ENCODE measurements at places on chromosomes 11 and 22.

DNA sequence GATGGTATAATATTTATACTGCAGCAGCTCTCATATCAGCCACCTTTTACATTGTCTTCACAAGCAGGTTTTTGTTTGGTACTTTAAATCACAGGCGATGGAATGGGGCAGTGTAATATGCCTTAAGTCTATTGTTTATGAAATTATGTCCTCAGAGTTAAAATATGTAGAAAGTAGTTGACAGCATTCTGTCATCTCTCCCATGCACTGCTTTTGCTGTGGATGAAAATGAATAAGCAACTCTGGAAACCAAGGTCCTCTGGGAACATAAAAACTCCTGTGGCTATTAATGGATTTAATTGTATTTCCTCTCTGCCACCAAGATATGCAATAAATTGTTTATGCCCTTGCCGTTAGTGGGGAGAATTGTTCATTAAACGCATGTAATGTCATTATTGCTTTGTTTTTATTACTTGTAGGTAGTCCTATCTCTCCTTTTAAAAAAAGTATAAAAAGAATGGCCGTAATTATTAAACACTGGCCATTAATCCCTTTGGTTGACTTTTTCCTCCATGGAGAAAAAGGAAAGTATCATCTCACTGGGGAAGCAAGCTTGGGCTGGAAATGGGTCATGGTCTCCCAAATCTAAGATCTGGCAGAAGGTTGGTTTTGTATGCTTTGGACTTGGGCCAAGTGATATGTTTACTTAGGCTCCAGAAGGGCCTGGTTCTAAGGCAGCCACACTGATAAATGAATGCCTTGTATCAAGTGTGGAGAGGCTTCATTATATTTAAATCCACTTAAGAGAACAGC lies 13.1 kb downstream of the PACS1 start:
- no peak for DNase-seq

DNA sequence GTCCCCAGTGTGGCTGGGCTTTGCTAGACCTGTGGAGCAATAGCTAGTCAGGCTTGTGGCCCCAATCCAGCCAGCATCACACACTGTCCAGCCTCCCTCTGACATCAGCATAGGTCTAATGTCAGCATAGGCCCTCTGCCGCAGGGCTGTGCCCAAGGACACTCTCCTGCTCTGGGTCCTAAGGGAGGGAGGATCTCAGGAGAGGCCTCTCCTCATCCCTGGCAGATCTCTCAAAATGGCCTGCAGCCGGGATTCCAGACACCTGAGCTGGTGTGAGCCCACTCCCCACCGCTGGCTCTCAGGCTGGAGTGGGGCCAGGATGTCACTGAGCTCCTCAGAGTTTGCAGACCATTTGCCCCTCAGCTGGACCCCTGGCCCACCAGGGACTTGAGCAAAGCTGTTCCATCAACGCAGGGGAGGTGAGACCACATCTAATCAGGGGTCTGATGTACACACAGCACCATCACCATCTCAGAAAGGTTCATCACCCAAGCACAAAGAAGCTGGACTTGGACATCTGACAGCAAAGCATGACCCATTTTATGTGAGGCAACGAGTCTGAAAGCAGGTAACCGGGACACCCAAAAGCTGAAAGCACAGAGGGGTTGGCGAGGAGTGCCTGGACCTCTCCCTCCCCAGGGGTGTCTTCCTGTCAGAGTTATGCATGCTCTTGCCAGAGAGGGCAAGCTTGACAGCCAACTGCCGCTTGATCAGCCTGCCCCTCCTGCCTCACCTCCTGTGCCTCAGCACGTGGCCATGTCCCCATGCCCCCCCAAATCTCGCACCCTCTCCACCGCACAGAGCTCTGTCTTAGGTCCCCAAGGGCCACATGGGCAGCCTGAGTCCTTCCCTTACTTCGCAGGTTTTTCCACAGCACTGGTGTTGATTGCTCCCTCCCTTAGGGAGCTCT lies 69.7 kb upstream of the SEPTIN5 start:
- no peak for DNase-seq

DNA sequence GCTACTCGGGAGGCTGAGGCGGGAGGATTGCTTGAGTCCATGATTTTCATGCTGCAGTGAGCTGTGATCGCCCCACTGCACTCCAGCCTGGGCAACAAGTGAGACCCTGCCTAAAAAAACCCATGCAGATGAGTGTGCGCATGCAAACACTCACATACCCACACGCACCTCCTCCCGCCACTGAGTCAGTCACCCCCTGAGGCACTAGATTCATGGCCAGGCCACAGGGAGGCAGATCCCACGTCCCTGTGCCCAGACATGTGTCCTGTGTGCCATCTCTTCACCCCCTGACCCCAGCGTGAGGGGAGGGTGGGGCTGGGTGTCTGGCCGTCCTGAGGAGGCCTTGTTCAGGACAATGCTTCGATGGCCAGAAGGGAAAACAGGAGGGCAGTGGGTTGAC lies 15.5 kb downstream of the RELT start:
- DNase-seq, result no peak

DNA sequence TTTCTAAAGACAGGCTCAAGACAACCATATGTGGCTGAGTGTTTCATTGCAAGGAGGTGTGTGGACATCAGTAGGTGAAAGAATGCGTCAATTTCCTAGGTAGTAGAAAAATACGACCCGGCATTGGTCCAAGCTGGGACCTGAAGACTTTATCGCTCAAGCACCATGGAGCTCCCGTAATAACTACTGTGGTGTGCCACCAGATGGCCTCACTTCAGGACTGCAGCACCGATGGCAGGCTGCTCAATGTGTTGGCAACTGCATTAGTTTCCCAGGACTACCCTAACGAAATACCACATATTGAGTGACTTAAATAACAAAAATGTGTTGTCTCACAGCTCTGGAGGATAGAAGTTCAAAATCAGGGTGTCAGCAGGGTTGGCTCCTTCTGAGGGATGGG lies 72.4 kb upstream of the FAT3 start:
- no peak for DNase-seq

- peak; percentile 12 for DNase-seq
Measured at GRCh38 chr11:18791207-18791968, at the start of gene PTPN5. Gene PTPN5 (minus strand): TSS chr11:18791798. CDS start chr11:18771958, 19,840 bp downstream.

GRCh38 chr11:48019217-48019584 lies 38.8 kb downstream of the PTPRJ start:
- DNase-seq, result peak; percentile 59

GRCh38 chr11:130813638-130814037 lies 102.6 kb downstream of the SNX19 start:
- DNase-seq, result no peak

GRCh38 chr11:134100171-134100570 lies 31.3 kb downstream of the JAM3 start:
- DNase-seq, result no peak

GRCh38 chr11:74571062-74571399 lies 21.4 kb upstream of the POLD3 start:
- DNase-seq, result no peak

DNA sequence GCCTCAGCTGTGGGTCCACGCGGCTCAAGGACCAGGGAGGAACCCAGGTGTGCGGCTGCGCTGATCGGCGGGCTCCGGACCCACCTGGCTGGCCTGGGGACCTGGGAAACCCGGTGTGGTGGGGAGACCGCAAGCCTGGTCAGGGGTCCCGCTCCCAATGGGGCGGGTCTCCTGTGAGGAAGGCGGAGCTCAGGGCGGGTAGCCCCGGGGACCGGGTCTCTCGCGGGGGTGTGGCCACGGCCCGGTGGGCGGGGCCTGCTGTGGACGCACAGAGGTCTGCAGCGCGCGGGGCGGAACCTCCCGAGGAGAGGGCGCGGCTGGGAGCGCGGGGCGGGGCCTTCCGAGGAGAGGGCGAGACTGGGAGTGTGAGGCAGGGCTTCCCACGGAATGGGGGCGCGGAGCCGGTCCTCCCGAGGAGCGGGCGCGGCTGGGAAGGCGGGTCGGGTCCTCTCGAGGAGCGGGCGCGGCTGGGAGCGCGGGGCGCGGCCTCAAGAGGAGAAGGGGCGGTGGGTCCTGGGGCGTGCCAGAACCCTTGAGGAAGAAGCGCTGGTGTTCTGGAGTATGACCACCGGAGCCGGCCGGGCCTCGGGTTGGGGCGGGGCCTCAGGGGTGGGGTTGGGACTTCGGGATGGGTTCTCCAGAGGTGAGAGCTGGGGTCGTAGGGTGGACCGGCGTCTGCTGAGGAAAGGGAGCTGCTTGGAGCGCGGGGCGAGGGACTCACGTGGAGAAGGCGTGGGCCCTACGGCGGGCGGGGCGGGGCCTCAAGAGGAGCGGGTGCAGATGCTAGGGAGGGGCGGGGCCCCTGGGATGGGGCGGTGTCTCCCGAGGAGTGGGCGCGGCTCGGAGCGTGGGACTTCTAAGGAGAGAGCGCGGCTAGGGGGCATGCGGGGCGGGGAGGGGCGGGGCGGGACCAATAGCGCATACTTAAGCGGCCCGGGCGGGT lies 20.8 kb downstream of the DGCR6L start:
- peak; percentile 66 for DNase-seq

DNA sequence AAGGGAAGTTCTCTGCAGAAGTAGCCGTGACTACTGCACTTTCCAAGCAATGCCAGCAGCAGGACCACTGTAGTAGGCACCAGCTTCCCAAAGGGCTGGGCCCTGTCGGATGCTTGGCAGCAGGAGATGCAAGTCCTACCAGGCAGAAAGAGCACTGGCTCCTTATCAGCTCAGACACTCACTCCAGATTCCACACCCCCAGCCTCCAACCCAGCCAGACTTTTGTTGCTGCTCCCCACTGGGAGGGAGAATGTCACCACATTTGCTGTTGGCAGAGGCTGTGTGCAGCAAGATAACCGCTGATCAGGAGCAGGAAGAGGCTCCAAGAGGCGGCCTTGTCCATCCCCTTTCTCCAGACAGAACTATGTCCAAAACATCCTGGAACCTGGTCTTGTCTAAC lies 118.7 kb downstream of the C11orf58 start:
- DNase-seq, result no peak

- DNase-seq, result no peak
Measured at GRCh38 chr11:128563942-128564641, 23.3 kb downstream of the ETS1 start.

DNA sequence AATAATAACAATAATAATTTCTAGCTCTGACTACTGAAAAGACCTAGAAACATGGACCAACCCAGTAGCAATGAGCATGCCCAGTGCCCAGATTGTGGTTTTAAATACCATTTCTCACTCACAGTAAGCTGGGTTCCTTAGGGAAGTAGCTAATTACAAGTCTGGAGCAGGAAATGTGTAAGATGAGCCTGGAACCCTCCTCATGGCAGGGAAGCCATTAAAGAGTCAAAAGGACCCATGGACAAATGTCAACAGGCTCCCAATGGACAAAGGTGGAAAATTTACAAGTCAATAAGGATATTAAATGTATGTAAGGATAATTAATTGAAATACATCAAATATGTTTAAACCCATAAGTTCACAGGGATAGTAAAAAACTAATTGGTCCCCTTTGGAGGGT lies 10.6 kb upstream of the CSNK2A3 start:
- no peak for DNase-seq

GRCh38 chr22:36806835-36807234 lies 10.0 kb downstream of the PVALB start:
- no peak for DNase-seq

DNA sequence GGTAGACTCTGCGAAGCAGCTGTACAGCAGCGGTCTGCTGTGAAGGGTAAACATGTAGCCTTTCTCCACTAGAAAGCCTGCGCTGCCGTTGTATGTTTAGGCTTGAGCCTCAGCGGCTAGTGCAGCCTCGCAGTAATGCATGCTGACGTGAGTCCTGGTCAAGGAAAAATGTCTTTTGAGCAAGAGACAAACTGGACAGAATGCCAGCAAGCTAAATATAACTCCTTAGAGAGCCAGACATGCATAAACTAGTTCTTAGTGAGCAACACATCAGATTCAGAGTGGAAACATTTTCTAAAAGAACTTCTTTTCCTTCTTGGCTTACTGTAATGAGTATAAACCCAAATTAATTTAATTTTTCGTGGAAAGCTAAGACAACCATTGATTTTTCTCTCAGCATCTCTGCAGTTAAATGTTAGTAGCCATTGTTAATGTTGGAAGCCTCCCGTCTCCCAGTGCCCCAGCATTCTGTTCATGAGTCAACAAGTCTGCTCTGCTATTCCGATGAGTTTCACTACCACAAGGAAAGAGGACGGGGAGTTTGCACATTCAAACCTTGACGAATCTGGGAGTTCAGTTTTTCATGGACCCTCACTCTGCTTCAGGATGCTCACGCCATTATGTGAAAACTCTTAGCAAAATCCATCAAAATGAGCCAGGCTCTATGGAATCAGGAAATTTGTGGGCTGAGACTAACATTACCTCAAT lies 51.4 kb downstream of the JAM3 start:
- DNase-seq, result peak; percentile 72

DNA sequence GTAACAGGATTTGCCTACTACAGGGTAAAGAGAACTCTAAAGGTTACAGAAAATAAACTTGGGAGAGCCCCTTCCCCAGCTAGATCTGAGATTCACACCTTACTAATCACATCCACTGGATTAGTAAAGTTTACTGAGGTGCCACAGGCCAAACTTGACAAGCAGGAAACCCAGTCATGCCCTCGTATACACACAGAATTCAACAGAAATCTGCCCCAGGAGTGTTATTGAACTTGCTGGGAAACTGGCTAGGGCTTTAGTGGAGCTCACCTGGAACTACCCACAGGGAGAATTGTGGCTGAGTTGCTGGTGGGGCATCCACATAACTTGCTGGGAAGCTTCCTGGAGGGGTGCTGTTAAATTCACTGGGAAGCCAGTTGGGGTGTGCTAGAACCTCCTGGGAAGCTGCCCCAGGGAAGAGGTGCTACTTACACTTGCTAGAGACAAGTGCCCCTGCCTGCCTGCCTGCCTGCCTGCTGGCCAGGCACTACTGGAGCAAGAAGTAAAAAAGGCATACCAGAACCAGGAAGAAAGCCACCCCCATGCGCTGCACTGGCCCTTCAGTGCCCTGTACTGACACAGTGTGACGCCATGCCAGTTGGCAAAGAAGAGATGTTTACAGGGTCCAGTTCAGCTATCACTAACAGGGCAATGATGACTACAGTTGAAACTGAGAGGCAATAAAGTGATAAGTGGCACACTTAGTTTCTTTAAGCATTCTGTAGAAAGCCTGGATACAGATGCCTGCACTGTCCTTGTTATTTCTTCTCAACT lies 106.5 kb downstream of the ALX4 start:
- DNase-seq, result peak; percentile 2

DNA sequence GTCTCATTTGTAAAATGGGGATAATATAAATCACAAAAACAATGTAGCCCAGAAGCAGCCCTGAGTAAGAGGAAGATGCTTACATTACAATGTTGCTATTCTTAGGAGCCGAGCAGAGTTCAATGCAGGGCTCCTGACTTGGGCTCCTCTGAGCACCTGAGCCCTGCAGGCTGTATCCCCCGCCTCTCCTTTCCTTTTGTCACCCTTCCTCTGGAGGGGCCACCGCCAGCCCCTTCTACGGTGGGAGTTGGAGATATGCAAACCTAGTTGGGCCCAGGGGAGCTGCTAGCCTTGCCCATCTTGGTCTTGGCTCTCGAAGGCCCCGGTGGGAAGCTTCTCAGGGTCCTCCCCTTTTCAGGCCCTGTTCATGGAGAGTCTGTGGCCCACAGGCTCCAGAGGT lies 8.4 kb upstream of the CSNK1E start:
- DNase-seq, result no peak

DNA sequence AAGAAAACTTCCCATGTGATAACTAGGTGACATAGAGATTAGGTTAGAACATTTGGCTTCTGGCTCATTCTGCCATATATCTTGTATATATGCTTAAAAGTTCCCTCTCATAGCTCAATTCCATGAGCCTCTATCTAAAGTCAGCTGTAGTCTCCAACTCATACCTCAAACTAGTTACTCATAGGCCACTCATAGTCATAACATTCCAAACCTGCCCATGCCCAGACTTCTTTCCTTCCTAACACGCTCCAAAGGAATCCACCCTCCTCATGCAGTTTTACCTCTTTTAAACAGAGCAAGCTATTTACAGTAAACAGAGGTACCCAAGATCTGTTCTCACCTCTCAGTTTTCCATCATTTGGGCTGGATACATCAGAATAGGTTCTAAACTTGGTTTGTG lies 39.4 kb downstream of the GLYATL2 start:
- no peak for DNase-seq
